NCI-H2107 (cell line): ENCODE measurements at places on chromosomes 2 and 18.

DNA sequence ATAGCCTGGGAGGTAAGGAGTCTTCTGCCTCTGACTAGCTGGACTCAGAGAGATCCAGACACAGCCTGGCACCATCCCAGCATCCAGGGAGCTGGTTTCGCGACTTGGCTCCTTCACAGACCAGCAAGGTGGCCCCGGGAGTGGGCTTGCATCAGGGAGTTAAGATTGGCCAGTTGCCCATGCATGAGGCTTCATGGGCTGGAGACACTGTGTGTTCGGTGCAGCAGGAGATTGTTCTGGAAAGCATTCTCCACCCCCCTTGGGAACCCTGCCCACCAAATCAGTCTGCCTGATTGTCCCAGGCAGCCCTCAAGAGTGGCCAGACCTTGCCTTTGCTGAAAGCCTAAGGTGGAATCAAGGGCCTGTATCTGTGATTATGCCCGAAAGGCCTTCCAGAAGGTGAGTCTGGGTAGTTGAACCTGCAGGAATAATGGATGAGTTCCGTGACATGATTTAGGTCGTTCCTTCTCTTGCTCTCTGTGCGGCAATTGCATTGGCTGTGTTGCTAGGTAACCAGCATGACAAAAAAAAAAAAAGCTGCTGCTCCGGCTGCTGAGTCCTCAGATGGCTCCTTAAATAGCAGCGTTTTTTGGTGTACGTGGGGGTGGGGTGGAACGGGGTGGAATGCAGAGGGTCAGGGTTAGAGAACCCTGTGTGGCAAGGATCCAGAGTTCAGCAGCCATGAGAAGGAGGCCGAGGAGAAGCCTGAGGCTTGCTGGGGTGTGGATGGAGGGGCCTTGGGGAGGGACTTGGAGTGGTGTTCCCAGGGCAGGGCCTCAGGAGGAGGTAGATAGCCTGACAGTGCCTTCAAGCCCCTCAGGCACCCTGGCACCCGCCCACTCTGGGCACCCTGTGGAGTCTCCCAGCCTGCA is 93.0 kb upstream of the MCFD2 start:
- DNase-seq, result peak; percentile 38

DNA sequence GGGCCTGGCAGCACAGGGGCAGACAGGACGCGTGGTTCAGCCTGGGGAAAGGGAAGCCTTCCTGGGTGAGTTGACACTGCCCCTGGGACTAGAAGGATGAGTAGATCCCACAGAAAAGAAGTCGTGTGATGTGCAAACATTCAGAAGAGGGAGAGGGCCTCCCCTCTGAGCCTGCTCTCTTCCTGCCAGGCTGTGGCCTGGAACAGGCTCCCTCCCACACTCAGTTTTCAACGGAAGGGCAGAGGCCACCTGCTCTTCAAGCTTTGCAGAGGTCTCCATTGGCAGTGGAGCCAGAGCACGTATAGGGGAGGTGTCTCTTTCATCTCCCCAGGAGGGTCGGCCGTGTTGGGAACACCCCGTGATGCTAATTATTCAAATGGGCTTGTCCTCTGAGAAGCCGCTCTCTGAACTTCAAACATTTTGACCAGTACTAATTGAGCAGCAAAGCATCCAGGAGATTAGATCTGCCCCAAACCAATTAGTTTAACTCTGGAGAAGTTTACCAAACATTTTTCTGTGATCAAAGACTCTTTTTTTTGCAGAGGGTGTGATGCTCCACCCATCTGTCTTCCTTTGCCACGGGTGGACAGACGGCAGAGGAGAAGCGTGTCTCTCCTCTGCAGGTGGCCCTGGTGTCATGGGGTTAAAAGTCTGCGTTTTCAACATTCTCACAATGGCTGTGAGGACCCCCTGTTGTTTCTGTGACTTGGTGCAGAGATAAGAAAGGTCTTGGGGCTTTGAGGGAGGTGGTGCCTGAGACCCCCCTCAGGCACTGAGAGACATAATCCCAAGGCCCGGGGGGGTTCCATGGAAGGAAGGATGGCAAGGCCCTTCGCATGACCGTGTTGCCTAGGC is 29.5 kb upstream of the ODC1 start:
- DNase-seq, result no peak

DNA sequence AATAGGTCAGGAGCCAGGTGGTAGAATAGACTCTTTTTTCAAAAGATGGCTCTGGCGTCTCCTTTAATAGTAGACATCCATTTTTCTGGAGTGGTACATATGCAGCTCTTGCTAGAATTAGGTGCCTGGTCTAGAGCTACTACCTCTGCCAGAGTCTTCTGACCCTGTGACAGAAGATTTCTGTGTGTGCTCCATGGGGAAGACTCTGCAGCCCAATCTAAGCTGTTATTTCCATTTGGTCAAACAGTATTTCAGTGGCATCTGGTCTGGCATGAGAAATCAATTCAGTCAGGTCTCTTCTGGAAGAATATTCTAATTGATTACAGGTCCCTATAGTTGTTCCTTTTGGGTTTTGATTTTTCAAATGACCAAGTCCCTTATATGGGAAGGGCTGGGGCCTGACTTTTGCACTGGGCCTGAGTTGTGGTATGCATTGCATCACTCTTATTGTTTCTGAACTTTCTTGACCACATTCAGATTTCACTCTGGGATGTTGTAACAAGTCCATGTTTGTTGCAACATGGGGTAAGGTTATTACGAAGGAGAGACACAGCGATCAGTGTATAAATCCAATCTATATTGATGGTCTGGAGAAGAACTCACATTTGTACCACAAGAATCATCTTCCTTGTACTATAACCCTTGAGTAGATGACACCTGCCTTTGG is 12.1 kb downstream of the MXD1 start:
- DNase-seq, result no peak

GRCh38 chr18:78165525-78165924 is 814.1 kb upstream of the SALL3 start:
- DNase-seq, result no peak

GRCh38 chr2:33426666-33427231 is 49.7 kb upstream of the RASGRP3 start:
- DNase-seq, result no peak
